ENCODE measurements at places on chromosomes 11 and 22.

- DNase-seq: no peak
These were observed 6.9 kb downstream of the NCF4 start for GRCh38 chr22:36867695-36868094.

GRCh38 chr22:24125941-24126340 is 55.3 kb upstream of the SUSD2 start:
- no peak for DNase-seq

DNA sequence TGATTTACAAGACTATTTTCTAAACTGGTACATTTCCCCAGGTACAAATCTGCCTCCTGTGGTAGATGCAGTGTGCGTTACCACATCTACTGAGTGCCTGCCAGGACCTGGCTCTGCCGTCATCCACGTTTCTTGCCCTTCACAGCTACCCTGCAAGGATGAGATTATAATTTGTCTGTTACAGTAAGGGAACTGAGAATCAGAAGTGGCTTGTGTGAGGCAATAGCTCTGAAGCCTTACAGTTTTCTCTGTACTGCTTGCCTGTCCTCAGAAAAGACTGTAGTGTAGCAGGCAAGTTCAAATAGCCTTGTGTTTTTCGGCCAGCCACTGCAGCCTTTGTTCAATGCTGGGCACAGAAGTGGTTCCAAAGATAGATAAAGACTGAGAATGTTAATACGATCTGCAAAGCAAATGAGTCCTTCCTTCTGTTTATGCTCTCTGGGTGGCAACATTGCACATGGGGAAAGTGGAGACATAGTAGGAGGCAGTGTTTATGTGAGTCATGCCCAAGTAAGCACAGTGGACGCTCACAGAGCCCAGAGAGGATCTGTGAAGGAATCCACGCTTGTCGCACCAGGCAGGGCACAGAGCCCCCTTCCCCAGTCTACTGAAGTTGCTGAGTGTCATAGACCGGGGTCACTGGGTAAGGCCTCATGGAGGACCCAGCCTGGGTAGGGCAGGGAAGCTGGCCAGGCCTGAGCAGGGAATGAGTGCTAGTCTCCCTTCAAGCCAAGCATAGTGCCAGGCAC is 49.1 kb downstream of the MICAL2 start:
- no peak for DNase-seq

- DNase-seq: no peak
These were observed 6.5 kb downstream of the RBFOX2 start for GRCh38 chr22:36022162-36022561.

DNA sequence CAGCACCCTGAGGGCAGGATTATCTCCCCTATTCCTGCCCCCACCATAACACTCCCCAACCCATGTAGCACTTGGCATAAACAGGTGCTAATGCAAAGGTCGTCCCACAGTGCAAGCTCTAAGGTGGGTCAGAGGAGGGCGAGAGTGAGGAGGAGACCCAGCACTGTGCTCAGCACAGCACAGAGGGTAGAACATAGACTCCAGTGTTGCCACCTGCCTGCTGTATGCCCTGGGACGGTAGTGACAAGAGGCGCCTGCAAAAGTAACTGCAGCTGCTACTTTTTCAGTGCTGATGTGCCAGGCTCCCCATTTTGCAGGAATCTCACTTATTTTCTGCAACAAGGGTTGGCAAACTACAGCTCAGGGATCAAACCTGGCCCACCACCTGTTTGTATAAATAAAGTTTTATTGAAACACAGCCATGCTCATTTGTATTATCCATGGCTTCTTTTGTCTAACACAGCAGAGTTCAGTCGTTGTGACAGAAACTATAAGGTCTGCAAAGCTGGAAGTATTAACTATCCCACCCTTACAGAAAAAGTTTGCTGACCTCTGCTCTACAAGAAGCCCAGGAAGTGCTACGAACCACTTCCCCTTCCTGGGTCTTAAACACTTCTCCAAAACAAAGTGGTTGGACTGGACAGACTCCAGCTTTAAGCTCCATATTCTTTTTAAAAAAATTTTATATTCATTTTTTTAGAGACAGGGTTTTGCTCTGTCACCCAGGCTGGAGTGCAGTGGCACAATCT is 16.9 kb upstream of the CDC42BPG start:
- no peak for DNase-seq

- DNase-seq: no peak
These were observed 118.9 kb downstream of the EFCAB6 start for GRCh38 chr22:43693249-43693648.

DNA sequence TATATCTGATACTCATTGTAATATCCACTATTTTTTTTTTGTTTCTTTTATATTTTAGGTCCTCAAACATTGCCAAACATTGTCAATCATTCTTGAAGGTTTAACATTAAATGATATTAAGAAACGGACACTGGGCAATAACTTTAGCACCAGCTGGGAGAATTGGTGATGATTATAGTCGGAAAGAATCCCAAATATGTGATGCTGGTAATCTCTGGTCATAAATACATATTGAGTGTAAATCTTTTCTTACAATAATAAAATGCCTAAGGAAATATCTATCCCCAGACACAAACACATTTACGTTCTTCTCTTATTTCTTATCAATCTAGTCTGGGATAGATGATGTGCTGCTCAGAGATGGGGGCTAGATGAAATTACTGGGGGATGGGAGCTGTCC is 25.2 kb downstream of the OR51E2 start:
- DNase-seq: no peak

GRCh38 chr11:72712168-72712751 is 38.0 kb upstream of the PDE2A start:
- DNase-seq: no peak

- no peak for DNase-seq
These were observed 93.5 kb downstream of the PDHX start for GRCh38 chr11:35009944-35010342.

- DNase-seq: peak; percentile 53
These were observed 6.0 kb upstream of the ACR start for GRCh38 chr22:50731811-50732624.

- DNase-seq: no peak
These were observed 53.7 kb downstream of the TIMP3 start for GRCh38 chr22:32855045-32855756.

DNA sequence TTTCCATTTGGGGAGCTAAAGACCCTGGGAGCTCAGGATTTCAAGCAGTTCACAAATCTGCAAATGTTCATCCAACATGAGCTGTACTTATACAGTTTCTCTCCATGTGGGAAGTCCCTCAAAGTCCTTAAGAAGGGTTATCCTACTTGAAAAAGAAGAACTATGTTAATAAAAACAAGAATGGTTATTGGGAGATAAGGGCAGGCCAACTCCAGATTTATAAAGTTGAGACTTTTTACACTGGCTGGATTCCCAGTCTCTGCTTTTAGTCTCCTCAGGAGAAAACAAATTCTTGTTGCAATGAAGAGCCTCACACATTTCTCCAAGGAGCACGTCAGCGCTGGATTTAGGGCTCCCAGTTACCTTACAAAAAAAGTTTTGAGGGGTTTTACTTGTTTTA is 34.2 kb upstream of the CTTN start:
- DNase-seq: no peak

GRCh38 chr11:113314065-113314388 is 356 bp upstream of the TTC12 start:
- no peak for DNase-seq

- no peak for DNase-seq
These were observed 157.0 kb downstream of the MN1 start for GRCh38 chr22:27644566-27644965.

- no peak for DNase-seq
These were observed 52.2 kb downstream of the PRDM10 start for GRCh38 chr11:129950101-129951091.

Data from SHP77 (cell line).